ENCODE measurements at places on chromosomes 2 and 18. TPM values are rescaled to one million over a fixed set of nuclear protein-coding genes. Genes with fewer than 3 reads are reported as not detected.

The TMEM169 gene
- 1.6 TPM for total RNA-seq

The CD302 gene
- 0.88 TPM for total RNA-seq

The RTKN gene
- total RNA-seq, result 4.8 TPM

The PHOSPHO2 gene
- 3.4 TPM for total RNA-seq

Data from activated T-cell treated with anti-CD3 and anti-CD28 coated beads, Interleukin-2, amount 50 U/mL, for 72 hours (primary cell).